ENCODE measurements at places on chromosomes 4 and X. TPM values are rescaled to one million over a fixed set of nuclear protein-coding genes. Genes with fewer than 3 reads are reported as not detected.

LUZP4 gene
- not detected for total RNA-seq

BRS3 gene
- not detected for total RNA-seq

MCF2 gene
- total RNA-seq: 0.14 TPM

FRG2 gene
- total RNA-seq: not detected

SPIN4 gene
- total RNA-seq: 3.9 TPM

SOWAHD gene
- 0.95 TPM for total RNA-seq

KLHL4 gene
- 32.6 TPM for total RNA-seq

ABCG2 gene
- total RNA-seq: not detected

OTC gene
- total RNA-seq: not detected

CT55 gene
- total RNA-seq: not detected

CENPVL1 gene
- total RNA-seq: 1.4 TPM

BTC gene
- total RNA-seq: not detected

GRCh38 chr4:86159216-86159615 lies 200.6 kb downstream of the MAPK10 start:
- H3K4me3 ChIP-seq: no peak overlapping the region
- no peaks in the 10 kb centered on the region for H3K4me1 ChIP-seq
- H3K27me3 ChIP-seq: no peaks in the 10 kb centered on the region
- H3K27ac ChIP-seq: no peak overlapping the region
- DNase-seq: no peak

- no peaks in the 10 kb centered on the region for H3K4me1 ChIP-seq
- H3K27me3 ChIP-seq: no peaks in the 10 kb centered on the region
- no peak overlapping the region for H3K27ac ChIP-seq
- no peaks in the 10 kb centered on the region for H3K36me3 ChIP-seq
Measured at GRCh38 chrX:42755815-42756214, 22.1 kb downstream of the PPP1R2C start.

- no peaks in the 10 kb centered on the region for H3K36me3 ChIP-seq
- peak overlapping the region; percentile 46 for H3K4me3 ChIP-seq
- no peak for DNase-seq
- H3K27ac ChIP-seq: no peak overlapping the region
- peaks cover 47% of the 10 kb centered on the region for H3K27me3 ChIP-seq
- peaks cover 4% of the 10 kb centered on the region for H3K4me1 ChIP-seq
Measured at GRCh38 chr4:11427121-11427996, 1.3 kb downstream of the HS3ST1 start.

DNA sequence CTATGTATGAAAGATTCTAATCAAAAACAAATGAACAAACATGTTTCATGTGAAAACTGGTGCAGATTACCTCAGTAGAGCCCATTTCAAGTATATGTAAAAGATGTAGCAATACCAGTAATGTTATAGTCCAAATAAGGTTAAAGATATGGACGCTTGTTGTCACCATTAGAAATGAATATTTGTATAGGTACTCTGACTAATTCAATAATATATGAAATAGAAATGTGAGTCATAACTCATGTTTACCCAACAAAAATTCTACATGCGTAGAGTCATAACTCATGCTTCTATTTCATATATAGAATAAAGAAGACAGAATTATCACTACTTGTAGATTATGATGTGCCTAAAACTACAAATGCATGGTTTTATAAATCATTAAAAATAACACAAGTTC lies 739.1 kb upstream of the DIAPH2 start:
- no peak overlapping the region for H3K4me3 ChIP-seq
- H3K27me3 ChIP-seq: no peaks in the 10 kb centered on the region
- no peak for DNase-seq

GRCh38 chrX:27086237-27086636 lies 376.9 kb downstream of the PPP4R3C start:
- H3K27ac ChIP-seq: no peak overlapping the region
- no peak for DNase-seq
- H3K4me3 ChIP-seq: no peak overlapping the region
- no peaks in the 10 kb centered on the region for H3K27me3 ChIP-seq
- H3K4me1 ChIP-seq: no peaks in the 10 kb centered on the region
- no peaks in the 10 kb centered on the region for H3K36me3 ChIP-seq

- H3K27me3 ChIP-seq: no peaks in the 10 kb centered on the region
- no peak overlapping the region for H3K27ac ChIP-seq
- no peaks in the 10 kb centered on the region for H3K4me1 ChIP-seq
- H3K36me3 ChIP-seq: no peaks in the 10 kb centered on the region
- H3K4me3 ChIP-seq: no peak overlapping the region
Measured at GRCh38 chr4:38482696-38483095, 181.3 kb upstream of the KLF3 start.

GRCh38 chr4:1298461-1298860 lies 8.8 kb downstream of the MAEA start:
- no peak overlapping the region for H3K27ac ChIP-seq
- H3K36me3 ChIP-seq: no peaks in the 10 kb centered on the region
- H3K4me3 ChIP-seq: no peak overlapping the region
- H3K4me1 ChIP-seq: no peaks in the 10 kb centered on the region

GRCh38 chrX:69046996-69047490 lies 118.2 kb downstream of the PJA1 start:
- no peaks in the 10 kb centered on the region for H3K27me3 ChIP-seq
- H3K4me1 ChIP-seq: no peaks in the 10 kb centered on the region
- H3K27ac ChIP-seq: no peak overlapping the region
- DNase-seq: no peak

GRCh38 chr4:100588076-100588475 lies 70.3 kb upstream of the EMCN start:
- no peaks in the 10 kb centered on the region for H3K27me3 ChIP-seq
- no peaks in the 10 kb centered on the region for H3K36me3 ChIP-seq
- DNase-seq: no peak
- peaks cover 4% of the 10 kb centered on the region for H3K4me1 ChIP-seq

DNA sequence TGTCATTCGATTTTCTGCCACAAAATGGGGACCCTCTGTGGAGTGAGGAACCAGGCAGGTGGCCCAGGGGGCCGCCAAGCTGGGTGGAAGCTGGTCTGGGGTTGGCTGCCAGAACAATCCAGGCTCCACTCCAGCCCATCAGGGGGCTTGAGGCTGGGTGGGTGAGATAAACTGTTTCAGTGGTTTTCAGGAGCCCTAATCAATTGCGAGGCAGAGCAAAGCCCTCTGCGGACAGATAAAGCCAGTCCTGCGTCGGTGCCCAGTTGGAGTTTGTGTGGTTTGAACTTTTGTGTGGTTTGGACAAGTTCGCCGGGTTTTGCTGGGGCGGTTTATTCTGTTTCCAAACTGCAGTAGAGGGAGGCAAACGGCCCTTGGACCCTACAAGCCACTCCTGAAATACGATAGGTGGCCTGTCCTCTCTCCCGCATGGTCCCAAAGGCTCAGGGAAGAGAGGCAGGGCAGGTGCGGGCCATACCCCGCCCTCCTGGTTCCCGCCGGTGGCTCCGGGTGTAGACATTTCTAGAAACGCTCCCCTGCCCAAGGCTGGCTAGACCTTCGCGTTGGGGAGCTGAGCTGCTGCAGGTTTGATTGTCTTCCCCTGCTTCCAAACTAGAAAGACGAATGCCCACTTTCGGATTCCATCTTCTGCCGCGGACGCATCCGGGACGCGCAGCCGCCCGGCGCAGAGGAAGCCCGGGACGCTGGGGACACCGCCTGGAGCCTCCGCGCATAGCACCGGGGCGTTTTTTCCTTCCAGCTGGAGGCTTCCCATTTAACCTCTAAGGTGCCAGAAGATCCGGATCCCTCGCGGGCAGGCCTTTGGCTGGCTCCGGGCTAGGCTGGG lies 169.0 kb upstream of the BCOR start:
- peak overlapping the region; percentile 28 for H3K4me3 ChIP-seq
- no peaks in the 10 kb centered on the region for H3K27me3 ChIP-seq
- DNase-seq: peak; percentile 86
- no peaks in the 10 kb centered on the region for H3K36me3 ChIP-seq
- H3K27ac ChIP-seq: no peak overlapping the region

GRCh38 chr4:87071401-87071800 lies 136.6 kb downstream of the AFF1 start:
- peaks cover 18% of the 10 kb centered on the region for H3K4me1 ChIP-seq
- H3K27me3 ChIP-seq: no peaks in the 10 kb centered on the region
- no peak overlapping the region for H3K4me3 ChIP-seq

DNA sequence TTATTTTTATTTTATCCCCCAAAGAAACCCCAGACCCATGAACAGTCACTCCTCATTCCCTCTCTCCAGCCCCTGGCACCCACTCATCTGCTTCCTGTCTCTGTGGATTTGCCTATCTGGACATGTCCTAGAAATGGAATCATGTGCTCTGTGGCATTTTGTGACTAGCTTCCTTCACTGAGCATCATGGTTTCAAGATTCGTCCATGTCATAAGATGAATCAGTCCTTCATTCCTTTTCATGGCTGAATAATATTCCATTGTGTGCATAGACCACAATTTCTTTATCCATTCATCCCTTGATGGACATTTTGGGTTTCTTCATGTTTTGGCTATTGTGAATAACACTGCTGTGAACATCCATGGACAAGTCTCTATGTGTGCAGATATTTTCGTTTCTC lies 10.2 kb downstream of the ABCD1 start:
- H3K4me3 ChIP-seq: no peak overlapping the region
- peaks cover 7% of the 10 kb centered on the region for H3K4me1 ChIP-seq
- H3K27me3 ChIP-seq: no peaks in the 10 kb centered on the region
- DNase-seq: no peak
- no peak overlapping the region for H3K27ac ChIP-seq

DNA sequence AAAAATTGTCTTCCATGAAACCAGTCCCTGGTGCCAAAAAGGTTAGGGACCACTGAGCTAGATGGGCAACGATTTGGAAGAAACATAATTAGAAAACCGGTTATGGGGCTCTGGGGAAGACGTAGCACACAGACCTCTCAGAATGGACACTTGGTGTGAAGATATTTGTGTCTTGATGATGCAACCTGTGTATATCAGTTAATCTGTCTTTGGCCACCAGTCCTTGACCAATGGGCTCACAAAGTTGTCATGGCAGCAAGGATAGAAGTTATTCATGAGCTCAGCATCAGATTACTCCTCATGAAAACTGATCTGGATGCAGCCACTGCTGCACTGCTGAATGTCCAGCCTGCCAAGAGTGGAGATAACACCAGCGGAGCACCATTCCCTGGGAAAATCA lies 13.6 kb downstream of the MTNR1A start:
- no peaks in the 10 kb centered on the region for H3K36me3 ChIP-seq
- no peak for DNase-seq
- H3K27me3 ChIP-seq: no peaks in the 10 kb centered on the region
- H3K4me1 ChIP-seq: no peaks in the 10 kb centered on the region
- no peak overlapping the region for H3K27ac ChIP-seq
- H3K4me3 ChIP-seq: no peak overlapping the region

DNA sequence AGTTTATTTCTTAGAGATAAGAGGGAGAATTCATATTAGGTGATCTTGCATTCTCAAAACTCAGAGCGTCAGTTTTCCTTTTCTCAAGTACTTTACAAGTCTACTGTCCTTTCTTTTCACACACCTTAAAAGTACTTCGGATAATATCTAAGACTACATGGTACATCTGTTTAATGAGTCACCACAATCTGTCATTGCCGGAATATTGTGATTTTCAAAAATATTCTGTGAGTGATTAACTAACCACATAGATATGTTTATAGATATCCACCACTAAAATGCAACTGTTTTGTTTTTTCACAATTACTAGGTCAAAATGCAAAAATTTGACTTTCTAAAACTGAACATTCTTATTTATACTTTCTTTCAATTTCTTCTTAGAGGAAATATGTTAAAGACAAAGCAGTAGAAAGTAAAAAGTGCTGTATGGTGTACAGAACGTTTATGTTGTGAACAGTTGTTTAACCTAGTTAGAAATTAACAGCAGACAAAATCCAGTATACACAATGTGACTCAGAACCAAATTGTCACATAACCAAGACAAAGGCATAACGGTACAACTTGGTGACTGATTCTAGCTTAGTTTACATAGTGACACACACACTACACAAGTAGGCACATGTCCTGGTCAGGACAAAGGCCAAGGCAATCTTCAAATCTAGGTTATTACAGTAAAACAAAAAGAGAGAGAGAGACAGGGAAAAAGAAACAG lies 482.9 kb downstream of the NAF1 start:
- no peaks in the 10 kb centered on the region for H3K4me1 ChIP-seq
- no peak for DNase-seq
- H3K27me3 ChIP-seq: no peaks in the 10 kb centered on the region
- no peak overlapping the region for H3K27ac ChIP-seq

- H3K27me3 ChIP-seq: no peaks in the 10 kb centered on the region
- no peaks in the 10 kb centered on the region for H3K4me1 ChIP-seq
- no peaks in the 10 kb centered on the region for H3K36me3 ChIP-seq
- no peak overlapping the region for H3K4me3 ChIP-seq
- H3K27ac ChIP-seq: no peak overlapping the region
Measured at GRCh38 chrX:23515028-23515427, 152.3 kb upstream of the PRDX4 start.

GRCh38 chr4:94490437-94490836 lies 38.7 kb downstream of the PDLIM5 start:
- peak overlapping the region; percentile 4 for H3K27ac ChIP-seq
- no peaks in the 10 kb centered on the region for H3K27me3 ChIP-seq
- H3K4me1 ChIP-seq: peaks cover 32% of the 10 kb centered on the region
- peaks cover 5% of the 10 kb centered on the region for H3K36me3 ChIP-seq

DNA sequence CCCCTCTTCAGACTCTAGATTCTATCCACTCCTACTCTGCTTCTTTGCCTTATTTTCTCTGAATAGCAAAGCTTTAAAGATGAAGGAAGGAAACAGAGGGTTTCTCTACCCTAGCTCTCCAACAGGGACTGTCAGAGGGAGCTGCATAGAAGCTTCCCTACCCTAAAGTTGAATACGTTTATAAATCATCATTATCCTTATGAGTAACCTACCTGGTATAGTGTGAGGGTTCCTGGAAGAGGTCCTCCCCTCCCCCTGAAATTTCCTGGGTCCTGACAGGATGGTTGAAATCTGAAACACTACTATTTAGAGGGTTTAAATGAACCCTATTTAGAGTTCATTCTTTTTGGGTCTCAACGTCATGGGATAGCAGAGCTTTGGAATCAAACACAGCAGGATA lies 187.0 kb upstream of the RBPJ start:
- no peaks in the 10 kb centered on the region for H3K27me3 ChIP-seq
- no peaks in the 10 kb centered on the region for H3K4me1 ChIP-seq
- H3K36me3 ChIP-seq: no peaks in the 10 kb centered on the region
- no peak overlapping the region for H3K27ac ChIP-seq
- no peak for DNase-seq
- no peak overlapping the region for H3K4me3 ChIP-seq

GRCh38 chr4:138259271-138259670 lies 17.1 kb upstream of the SLC7A11 start:
- no peak overlapping the region for H3K27ac ChIP-seq
- no peak for DNase-seq
- H3K4me1 ChIP-seq: no peaks in the 10 kb centered on the region
- H3K36me3 ChIP-seq: no peaks in the 10 kb centered on the region
- no peak overlapping the region for H3K4me3 ChIP-seq
- H3K27me3 ChIP-seq: no peaks in the 10 kb centered on the region
